Endothelial cell of coronary artery (primary cell): ENCODE measurements at places on chromosomes 7 and 10. TPM values are rescaled to one million over a fixed set of nuclear protein-coding genes. Genes with fewer than 3 reads are reported as not detected.

The ACBD7 gene
- total RNA-seq: 1.4 and 1.9 TPM in 2 replicates

The ACTR3C gene
- total RNA-seq: 0.19 TPM in 1 of 2 replicates, not detected in the other

The MET gene
- 61.1 and 63.3 TPM in 2 replicates for total RNA-seq

The EVX1 gene
- total RNA-seq: not detected in 2 replicates

The ABCC2 gene
- 0.54 and 1.0 TPM in 2 replicates for total RNA-seq

The BAMBI gene
- total RNA-seq: 2.2 and 8.4 TPM in 2 replicates
